NCI-H1092 (cell line): ENCODE measurements at places on chromosomes 5 and 9.

- DNase-seq: no peak
These were observed 8.7 kb upstream of the NADK2 start for GRCh38 chr5:36250427-36250826.

- DNase-seq: no peak
These were observed 68.9 kb downstream of the RASEF start for GRCh38 chr9:82993856-82994605.

DNA sequence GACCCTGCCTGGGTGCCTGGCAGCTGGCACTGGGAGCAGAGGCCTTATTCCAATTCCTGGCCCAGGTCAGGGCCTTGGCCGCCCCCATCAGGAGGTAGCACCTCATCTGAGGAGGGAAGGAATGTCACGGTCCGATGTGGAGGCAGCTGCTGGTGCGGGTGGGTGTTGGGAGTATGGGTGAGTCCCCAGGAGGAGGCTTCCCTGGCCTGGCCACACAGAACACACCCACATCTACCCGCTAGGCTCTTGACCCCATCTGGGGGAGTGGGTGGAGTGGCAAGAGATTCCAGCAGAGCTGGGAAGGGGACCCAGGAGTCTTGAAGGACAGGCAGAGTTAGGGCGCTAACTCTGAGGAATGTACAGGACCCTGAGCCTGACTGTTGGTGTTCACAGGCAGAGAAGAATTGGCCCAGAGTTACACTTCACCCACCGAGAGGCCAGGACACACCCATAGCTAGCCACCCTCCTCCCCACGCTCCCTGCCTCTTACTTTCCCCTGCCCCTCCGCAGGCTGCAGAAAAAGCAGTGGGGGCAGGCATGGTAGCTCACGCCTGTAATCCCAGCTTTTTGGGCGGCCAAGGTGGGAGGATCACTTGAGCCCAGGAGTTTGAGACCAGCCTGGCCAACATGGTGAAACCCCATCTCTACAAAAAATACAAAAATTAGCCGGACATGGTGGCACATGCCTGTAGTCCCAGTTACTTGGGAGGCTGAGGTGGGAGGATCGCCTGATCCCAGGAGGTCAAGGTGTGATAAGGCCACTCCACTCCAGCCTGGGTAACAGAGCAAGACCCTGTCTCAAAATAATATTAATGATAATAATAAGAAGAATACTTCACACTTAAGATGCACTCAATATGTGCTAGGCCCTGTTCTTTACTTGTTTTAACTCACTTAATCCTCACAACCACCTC is 6.0 kb downstream of the OLFML2A start:
- DNase-seq: no peak

- no peak for DNase-seq
These were observed 115.5 kb downstream of the COL23A1 start for GRCh38 chr5:178474562-178475184.

DNA sequence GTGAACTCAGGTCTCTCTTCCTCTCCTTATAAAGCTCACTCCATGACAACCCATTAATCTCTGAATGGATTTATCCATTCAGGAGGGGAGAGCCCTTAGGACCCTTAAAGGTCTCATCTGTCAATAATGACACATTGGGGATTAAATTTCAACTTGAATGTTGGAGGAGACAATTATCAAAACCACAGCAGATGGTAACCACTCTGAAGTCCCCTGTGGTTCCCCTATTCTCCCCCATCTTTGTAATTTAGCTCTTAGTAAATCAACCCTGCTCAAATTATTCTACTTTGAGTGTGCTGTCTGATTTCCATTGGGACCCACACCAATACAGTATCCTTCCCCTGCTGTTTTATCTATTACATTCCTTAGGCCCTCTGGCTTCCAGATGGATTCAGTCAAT is 72.0 kb upstream of the RAI14 start:
- no peak for DNase-seq

DNA sequence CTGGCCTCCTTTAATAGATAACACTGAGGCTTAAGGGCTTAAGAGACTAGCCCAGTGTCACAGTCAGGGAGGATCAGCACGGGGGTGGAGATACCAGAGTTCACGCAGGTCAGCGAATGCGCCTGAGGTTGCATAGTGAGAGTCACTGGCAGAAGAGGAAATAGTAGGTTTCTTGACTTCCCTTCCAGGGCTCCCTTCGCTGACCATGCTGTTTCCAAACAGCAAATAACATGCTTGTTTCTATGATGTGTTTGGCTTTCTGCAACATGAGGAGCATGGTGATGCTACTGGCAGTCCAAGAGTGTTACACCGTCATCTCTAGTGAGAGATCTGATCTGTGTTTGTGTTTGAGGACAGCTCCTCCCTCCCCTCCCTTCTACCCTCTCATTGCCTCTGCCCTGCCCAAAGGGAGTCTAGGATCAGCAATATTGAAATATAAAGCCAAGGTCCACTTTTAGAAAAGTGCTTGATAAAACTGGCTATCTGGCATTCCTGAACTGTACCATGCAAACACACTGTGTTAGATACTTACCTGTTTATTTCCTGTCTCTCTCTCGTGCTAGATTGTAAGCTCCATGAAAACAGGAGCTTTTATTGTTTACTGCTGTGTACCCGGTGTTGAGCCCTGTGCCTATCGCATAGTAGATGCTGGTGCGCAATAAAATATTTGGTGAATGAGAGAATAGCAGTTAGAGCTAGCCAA is 12.3 kb downstream of the TLE4 start:
- no peak for DNase-seq

- DNase-seq: no peak
These were observed 7.2 kb upstream of the C1QTNF2 start for GRCh38 chr5:160377651-160378050.

DNA sequence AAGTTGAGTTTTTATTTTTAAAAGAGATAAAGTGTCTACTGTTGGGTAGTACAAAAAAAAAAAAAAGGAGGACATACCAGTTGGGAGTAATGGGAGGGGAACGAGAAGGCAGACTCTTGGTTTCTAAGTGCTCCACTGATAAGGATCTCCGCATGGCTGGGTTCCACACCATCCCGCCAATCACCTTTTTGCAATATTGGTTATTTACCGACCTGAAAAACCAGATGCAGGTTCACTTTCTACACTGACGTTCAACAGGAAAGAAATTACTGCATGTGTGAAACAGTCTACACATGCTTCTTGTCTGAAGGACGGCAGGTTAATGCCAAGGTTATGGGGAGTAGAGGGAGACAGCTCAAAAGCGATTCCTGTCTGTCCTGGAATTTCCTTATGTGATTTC is 75.5 kb downstream of the PTPN3 start:
- DNase-seq: no peak

DNA sequence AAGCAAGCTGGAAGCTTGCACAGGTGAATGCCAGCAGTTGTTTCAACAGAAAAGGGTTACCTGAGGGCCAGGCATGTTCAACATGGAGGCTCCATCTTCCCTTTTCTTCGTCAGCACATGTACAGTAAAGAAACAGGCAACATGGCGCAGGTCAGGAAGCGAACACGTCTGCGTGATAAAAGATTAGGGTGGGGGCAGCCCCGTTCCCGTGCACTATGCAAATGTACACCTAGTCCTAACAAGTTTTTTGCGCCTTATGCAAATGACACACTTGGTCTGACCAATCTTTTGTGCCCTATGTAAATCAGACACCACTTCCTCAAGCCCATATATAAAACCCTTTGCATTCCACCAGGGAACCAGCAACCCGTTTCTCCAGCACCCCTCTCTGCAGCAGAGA is 452.1 kb upstream of the PTPRD start:
- no peak for DNase-seq

DNA sequence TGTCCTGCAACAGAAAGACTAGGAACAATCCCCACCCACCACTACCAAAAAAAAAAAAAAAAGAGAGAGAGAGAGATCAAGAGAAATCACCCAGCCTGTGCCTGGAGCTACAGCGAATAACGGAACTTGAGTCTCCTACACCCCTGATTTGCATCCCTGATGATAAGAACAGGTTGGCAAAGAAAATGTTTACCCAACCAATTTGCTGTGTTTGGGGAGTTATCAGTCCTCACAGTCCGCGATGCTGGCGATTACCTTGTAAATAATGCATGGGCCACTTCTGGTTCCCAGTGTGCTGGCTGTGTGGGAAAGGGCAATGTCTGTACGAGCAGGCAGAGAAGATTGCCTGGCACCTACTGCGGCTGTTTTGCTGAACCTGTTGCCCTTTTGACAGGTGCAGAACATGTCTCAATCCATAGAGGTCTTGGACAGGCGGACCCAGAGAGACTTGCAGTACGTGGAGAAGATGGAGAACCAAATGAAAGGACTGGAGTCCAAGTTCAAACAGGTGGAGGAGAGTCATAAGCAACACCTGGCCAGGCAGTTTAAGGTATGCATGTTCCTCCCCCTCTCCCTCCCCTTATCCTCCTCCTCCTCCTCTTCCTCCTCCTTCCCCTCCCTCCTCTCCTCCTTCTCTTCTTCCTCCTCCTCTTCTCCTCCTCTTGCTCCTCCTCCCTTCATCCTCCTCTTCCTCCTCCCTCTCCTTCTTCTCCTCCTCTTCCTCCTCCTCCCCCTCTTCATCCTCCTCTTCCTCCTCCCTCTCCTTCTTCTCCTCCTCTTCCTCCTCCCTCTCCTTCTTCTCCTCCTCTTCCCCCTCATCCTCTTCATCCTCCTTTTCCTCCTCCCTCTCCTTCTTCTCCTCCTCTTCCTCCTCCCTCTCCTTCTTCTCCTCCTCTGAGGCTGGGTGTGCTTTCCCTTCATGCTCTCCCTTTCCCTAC is 8.3 kb downstream of the OLFM1 start:
- peak; percentile 74 for DNase-seq

DNA sequence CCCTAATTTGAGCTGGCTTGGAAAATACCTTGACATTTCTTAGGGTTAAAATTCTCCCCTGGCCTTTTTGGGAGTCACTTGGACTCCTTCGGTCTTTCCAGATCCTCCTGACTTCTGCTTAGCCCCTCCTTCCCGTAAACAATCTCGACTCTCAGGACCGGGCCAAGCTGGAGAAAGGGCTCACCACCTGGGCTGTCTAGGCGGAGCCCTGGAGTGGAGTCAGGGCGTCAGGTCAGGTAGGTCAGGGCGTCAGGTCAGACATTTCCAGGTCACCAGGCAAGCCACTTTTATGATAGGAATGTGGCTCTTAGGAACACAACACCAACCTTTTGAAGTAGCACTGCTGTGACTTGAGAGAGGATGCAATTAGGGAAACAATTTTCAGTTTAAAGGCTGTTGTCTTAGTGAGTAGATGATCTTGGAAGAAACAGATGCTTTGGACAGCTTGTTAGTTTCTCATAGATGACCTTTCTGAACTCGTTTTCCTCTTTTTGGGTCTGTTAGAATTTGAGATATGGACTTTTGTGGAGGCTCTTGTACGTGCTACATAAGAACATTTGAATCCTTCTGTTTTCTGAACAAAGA is 12.8 kb downstream of the OSTF1 start:
- no peak for DNase-seq

DNA sequence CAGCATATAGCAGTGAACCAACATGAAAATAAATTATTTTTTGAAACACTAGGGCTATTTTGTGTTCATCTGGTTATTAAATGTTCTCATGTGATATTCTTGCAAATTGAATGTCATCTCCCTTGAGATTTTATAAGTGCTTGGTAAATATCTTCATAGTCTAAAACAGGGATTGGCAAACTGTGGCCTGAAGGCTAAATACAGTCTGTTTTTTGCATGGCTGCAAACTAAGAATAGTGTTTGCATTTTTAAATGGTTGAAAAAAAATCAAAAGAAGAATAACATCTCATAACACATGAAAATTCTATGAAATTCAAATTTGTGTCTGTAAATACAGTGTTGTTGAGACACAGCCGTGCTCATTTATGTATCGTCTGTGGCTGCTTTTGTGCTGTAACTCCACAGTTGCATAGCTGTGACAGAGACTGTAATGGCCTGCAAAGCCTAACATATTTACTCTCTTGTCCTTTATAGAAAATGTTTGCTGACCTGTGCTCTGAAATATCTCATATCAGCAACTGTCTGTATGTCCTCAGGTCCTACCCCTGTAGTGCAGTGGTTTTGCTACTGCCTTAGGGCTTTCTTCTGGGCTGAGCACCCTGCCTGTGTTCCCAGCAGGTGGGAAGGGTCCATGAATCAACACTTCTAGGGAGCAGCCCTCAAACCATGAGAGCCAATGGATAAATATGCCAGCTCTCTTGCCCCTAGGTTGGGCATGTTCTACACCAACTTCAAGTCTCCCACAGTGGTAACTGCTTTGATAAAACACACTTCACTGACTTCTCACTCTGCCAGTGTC is 41.7 kb upstream of the ARRDC3 start:
- DNase-seq: no peak

GRCh38 chr5:56094579-56095361 is 100.0 kb upstream of the IL6ST start:
- DNase-seq: no peak

- DNase-seq: peak; percentile 45
These were observed 24.2 kb upstream of the GLRX start for GRCh38 chr5:95846554-95847260.

GRCh38 chr5:151063142-151063989 is 17.5 kb downstream of the TNIP1 start:
- no peak for DNase-seq

DNA sequence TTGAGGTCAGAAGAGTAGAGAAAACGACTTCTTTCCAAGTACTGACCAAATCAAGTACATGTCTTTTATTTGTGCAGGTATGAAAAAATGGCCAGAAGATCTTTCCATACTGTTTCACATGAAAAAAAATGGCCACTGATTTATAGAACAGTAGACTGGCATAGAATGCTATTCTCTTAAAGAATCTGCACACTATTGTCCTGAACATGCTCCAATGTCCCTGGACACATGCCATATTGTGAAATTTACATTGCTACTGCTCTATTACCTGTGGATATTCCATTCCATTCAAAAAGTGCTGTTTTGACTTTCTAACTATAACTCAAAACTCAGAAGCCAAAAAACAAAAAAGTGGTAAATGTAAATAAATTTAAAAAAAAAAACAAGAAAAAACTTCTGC is 60.6 kb downstream of the FBXL17 start:
- no peak for DNase-seq

- peak; percentile 49 for DNase-seq
These were observed 34.4 kb downstream of the INSYN2B start for GRCh38 chr5:169945831-169946261.

DNA sequence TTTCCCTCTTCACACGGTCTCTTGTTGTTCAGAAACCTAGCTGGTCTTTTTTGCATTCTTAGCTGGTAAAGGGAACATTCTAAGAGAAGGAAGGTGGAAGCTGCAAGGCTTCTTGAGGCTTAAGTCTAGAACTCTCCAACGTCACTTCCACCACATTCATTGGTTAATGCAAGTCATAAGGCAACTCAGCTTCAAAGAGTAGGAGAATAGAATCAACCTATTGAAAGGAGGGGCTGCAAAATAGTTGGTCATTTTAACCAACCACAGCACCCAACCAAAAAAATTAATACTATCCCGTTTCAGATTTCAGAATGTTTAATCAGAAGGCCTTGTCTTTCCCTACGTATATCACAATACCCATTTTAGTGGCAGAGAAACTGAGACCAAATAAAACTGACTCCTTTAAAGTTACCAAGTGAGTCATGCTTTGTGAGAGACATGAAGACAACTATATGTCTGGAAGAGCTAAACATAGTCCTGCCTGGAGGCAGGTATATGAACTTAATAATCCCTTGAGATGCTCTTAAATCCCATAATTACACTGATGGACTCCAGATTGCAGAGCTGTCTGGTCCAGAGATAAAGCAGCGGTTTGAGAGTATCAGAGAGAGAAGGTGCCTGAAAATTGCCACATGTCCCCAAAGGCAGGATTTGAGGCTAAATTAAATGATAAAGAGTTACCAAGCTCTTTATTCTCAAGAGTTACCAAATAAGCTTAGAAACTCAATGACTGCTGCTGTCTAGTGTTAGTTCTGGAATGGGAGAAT is 14.4 kb downstream of the DOCK8 start:
- no peak for DNase-seq

- no peak for DNase-seq
These were observed 923.9 kb downstream of the CDH18 start for GRCh38 chr5:19064094-19064493.
